Left renal pelvis (tissue), 4 donors: ENCODE measurements at places on chromosomes 12 and 14. TPM values are rescaled to one million over a fixed set of nuclear protein-coding genes. Genes with fewer than 3 reads are reported as not detected.

LRRK2 gene
- 48.1 TPM for polyA plus RNA-seq

SLC25A21 gene
- polyA plus RNA-seq, result 2.6 TPM

GRCh38 chr14:96416292-96416691, 24.4 kb downstream of the AK7 start:
- DNase-seq, result no peak

GRCh38 chr14:99812892-99813291, 19.7 kb downstream of the EML1 start:
- DNase-seq, result no peak

DNA sequence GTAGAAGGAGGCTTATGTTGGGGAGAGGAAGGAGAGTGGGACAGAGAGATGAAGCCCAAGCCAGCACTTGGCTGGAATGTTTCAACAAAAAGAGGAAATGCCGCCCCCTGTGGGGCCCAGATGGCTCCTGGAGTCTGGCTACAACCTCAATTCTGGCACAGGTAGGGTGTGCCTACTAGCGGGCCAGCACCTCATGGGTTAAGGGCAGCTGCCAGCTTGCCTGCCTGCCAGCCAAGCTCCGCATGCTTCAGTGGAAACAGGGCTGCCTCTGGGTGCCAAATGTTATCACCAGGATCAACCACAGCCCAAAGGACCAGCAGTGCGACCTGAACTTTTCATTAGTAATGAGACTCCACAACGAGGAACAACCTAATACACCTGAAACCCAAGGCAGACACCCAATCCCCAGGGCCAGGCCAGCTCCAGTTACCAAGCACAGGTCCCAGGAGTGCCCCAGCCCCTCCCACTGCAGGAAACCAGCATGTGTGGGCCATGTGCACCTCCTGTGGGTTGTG, 11.3 kb downstream of the RAB15 start:
- no peak for DNase-seq
